ENCODE measurements at places on chromosomes 16 and 17. TPM values are rescaled to one million over a fixed set of nuclear protein-coding genes. Genes with fewer than 3 reads are reported as not detected.

DNA sequence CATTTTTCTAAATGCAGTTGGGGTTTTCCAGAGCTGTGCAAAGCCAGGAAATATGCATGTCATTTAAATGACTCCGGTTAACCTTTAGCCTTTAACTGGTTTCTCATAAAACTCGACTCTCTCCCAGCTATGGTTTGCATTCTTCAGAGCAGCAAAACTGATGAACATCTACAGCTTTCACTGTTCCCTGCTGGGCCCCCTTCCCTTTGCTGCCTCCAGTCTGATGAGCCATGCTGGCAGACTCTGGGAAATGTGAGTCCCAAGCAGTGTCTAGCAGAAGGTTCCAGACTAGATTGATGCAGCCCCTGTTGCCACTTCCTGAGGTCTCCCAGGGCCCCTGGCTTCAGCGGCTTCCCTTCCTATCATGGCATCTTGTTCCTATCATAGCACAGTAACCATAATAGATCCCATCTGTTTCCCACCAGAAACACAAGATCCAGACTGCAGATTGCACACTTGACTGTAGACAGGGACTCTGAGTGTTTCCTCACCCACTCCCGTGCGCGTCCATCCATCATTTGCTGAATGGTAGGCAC lies 135.4 kb downstream of the CLEC16A start:
- peaks cover 24% of the 10 kb centered on the region for H3K36me3 ChIP-seq
- DNase-seq: no peak
- peaks cover 36% of the 10 kb centered on the region for H3K4me1 ChIP-seq
- H3K27ac ChIP-seq: no peak overlapping the region

GRCh38 chr16:81521141-81521626 lies 76.6 kb downstream of the CMIP start:
- H3K27ac ChIP-seq: no peak overlapping the region
- DNase-seq: no peak
- peaks cover 23% of the 10 kb centered on the region for H3K4me1 ChIP-seq
- no peak overlapping the region for H3K4me3 ChIP-seq
- H3K27me3 ChIP-seq: no peaks in the 10 kb centered on the region
- H3K36me3 ChIP-seq: no peaks in the 10 kb centered on the region

DNA sequence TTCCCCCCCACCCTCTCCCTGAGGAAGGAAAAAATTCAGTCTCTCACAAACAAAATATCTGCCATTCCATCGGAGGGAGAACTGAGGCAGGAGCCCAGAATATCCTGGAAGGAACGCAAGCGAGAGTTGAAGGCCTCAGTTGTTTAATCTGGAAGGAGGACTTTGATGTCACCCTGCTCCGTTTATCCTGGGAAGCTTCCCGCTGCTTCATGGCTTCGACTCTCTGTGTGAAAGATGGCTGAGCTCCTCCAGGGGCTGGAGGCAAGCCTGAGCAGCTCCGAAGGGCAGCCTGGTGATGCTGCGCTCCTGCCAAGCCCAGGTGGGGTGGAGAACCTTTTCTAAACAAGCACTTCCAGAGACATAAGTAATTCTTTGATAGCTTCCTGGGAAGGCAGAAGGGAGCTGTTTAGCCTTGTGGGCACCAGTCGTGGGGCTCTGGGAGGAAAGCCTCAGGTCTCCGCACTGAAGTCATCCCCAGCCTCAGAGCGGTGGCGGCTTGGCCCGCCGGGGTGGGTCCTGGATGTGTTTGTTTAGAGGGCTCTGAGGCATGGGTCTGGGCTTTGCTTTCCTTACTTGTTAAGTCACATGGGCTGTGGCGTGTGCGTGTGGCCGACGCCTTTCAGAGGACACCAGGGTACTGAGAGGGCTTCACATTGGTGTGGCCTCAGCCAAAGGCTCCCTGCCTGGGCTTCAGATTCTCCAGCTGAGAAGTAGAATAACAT lies 7.9 kb downstream of the NKD1 start:
- no peak for DNase-seq
- H3K4me1 ChIP-seq: peaks cover 77% of the 10 kb centered on the region
- H3K36me3 ChIP-seq: peaks cover 17% of the 10 kb centered on the region
- no peak overlapping the region for H3K4me3 ChIP-seq
- H3K27ac ChIP-seq: peak overlapping the region; percentile 76
- no peaks in the 10 kb centered on the region for H3K27me3 ChIP-seq

DNA sequence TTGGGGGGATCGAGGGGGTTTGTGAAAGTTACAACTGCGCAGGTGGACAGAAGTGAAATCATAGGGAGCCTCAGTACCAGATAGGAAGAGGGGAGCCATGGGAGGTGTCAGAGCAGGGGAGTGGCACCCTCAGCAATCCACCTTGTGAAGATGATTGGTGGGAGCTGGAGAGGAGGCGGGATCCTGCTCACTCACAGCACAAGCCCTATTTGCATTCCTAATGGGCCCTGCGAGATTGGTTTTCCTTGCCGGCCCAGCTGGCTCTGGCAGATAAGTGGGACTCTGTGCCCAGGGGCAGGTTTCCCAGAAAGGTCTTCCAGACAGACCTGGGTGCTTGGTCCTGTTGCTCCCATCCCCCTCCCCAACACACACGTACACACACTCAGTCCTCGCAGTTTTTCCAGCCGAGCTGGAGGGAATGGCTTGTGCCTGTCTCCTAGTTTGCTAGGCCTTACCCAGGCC lies 9.4 kb downstream of the WNT3 start:
- H3K4me1 ChIP-seq: no peaks in the 10 kb centered on the region
- DNase-seq: no peak
- H3K27me3 ChIP-seq: peaks cover 30% of the 10 kb centered on the region
- H3K4me3 ChIP-seq: no peak overlapping the region

DNA sequence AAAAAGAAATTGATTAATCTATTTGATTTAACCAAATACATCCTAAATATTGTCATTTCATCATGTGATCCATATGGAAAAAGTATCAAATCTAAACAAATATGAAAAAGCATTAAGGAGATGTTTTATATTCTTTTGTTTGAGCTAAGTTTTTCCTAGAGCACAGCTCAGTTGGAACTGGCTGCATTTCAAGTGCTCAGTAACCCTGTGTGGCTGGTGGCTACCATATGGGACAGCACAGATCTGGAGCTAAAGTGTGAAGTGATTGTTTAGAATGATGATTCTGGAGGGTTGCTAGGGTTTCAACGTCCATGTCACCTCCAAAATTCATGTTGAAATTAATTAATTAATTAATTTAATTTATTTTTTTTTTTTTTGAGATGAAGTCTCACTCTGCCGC lies 137.5 kb downstream of the XYLT1 start:
- no peak for DNase-seq
- no peaks in the 10 kb centered on the region for H3K27me3 ChIP-seq
- H3K27ac ChIP-seq: peak overlapping the region; percentile 70
- H3K4me3 ChIP-seq: no peak overlapping the region
- peaks cover 63% of the 10 kb centered on the region for H3K4me1 ChIP-seq

MYH8 gene
- not detected for total RNA-seq

CCL1 gene
- total RNA-seq: not detected
